ENCODE measurements at places on chromosomes 12 and 14.

GRCh38 chr14:33504246-33505099, 446.4 kb downstream of the EGLN3 start:
- no peak for DNase-seq

DNA sequence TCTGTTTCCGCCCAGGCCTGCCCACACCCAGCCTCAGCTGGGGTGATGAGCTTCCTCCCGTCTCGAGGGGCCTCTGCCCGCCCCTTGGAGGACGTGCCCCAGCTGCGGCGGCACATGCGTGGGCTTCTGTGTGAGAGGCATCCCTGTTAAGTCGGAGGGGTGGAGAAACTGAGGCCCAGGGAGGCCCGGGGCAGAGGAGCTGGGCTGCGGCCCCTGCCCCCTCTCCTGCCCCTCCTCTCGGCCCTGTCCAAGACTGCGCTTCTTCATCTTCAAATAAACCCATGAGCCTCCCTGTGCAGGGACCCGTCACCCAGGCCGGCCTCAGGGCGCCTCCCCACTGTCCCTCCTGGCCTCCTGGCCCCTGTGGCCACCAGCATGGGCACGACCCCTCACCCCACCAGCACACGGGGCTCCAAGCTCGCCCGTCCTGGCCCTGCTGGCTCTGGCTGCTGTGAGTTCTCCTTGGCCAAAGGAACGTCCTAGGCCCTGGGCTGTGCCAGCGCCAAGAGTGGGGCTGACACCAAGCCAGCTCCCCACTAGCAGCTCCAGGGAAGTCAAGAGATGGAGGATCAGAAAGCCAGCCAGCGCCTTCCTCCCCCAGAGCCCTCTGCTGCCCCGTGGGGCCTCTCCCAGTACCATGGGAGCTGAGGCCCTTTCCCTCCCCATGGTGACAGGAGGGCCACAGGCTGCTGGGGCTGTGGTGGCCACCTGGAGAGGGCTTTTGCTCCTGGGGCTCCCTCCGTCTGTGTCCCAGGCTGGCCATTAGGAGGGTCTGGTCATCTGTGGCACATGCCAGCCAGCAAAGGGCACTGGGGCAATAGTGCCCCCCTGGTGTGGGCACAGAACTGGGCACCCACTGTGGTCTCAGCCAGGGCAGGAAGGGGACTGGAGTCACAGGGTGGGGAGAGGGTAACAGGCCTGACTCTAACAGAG, 180.4 kb downstream of the KIF26A start:
- DNase-seq: no peak

DNA sequence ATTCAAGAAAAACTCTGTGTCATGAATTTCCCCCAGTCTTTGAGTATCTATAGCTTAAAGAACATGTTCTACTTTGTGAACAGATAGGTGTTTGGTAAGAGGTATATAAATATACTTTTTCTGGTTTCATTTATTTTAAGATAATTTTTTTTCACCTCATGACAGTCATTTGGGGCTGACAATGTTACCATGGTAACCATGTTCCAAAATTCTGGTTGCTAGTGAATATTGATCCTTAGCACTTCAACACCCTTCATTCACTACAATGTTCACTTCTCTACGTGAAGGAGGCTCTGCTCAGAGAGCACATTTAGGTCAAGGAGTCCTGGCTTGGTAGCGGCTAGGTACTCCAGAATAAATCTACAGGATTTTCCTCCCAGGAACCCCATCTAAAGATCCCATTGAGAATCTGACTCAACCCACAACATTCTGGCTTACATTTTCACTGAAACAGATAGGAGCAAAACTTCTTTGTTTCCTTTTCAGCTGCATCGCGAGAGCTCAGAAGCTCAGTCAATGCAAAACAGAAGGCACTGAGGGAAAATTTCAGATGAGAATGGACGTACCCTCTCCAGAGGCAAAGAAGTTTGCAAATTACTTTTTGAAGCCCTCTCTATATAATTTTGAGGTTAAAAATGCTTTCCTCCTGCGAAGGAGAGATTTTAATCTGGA, 93.6 kb downstream of the ARF6 start:
- no peak for DNase-seq

DNA sequence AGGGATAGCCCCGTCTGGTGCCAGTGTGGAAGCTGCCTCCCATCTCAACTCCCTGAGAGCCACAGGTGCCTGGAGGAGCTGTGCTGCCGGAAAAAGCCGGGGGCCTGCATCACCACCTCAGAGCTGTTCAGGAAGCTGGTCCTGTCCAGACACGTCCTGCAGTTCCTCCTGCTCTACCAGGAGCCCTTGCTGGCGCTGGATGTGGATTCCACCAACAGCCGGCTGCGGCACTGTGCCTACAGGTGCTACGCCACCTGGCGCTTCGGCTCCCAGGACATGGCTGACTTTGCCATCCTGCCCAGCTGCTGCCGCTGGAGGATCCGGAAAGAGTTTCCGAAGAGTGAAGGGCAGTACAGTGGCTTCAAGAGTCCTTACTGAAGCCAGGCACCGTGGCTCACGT, 25.5 kb upstream of the P2RX4 start:
- DNase-seq: no peak

DNA sequence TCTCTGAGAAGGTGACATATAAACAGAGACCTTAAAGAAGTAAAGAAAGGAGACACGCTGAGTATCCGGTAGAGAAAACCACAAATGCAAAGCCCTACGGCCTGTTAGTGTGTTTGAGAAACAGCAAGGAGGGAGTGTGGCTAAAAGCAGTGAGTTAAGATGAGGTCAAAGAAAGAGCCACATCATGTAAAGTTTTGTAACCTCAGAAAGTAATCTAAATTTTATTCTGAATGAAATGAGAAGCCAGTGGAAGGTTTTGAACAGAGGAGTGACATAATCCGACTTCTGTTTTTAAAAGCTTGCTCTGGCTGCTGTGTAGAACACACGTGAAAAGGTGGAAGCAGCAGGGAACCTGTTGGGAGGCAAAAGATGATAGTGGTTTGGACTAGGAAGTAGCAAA, 32.6 kb downstream of the PPP2R5E start:
- no peak for DNase-seq

GRCh38 chr12:47077206-47078085, 2.0 kb upstream of the PCED1B start:
- DNase-seq: no peak

DNA sequence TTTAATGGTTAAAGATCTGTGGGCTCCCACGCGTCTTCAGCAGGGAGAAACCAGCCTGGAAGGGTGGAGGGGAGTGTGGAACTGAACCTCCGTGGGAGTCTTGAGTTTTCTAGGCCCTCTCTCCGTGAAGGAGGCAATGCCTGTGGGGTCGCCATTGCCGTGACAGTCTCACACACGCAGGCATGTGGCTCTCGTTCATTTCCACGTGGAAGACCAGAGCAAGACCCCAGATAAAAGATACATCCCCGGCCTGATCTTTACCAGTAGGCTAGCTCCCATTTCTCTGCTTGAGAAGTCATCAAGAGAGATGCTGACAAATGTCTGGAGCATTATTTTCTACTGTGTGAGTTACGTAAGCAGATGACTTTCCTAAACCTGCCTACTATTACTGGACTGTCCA, 491.7 kb upstream of the LMO3 start:
- DNase-seq: no peak

GRCh38 chr12:110171636-110172035, 47.5 kb downstream of the IFT81 start:
- DNase-seq: no peak

DNA sequence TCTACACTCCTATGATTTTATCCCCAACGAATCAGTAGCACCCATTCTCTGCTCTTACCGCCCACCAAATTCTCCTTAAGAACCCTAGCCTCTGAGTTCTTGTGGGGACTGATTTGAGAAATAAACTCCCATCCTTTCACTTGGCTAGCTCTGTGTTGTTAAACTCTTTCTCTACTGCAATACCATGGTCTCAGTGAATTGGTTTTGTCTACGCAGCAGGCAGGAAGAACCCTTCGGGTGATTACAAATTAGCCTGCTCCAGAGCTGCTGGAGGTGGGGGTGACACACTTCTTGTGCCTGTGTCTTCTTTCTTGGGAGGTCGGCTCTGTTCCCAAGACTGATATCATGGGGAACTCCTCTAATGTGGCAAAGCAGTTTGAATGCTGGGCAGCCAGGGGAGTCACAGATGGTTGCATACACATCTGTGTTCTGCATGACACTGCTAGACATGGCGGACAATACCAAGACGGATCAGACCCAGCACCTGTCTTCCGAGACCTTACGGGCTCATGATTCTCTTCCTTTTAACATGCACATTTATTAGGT, 1.6 kb upstream of the C1S start:
- DNase-seq: no peak

- DNase-seq: no peak
Observed at GRCh38 chr14:38989922-38990546, 113.0 kb downstream of the SEC23A start.

DNA sequence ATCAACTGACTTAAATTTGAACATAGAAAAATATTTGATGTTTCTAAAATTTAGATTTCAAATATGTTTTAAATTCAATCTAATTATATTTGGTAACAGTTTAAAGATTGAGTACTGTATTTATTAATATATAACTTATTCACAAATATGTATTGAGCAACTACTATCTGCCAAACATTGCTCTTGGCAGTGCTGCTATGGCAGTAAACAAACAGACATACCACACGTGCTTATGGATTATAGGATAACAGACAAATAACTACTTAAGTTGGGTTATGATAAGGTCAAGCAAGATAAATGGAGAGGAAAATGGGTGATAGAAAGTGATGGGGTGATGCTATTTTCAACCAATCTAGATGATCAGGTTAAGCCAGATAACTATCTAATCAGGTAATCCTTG, 538.1 kb downstream of the C12orf50 start:
- no peak for DNase-seq

- DNase-seq: no peak
Observed at GRCh38 chr12:58412461-58413060, 471.2 kb downstream of the ATP23 start.

DNA sequence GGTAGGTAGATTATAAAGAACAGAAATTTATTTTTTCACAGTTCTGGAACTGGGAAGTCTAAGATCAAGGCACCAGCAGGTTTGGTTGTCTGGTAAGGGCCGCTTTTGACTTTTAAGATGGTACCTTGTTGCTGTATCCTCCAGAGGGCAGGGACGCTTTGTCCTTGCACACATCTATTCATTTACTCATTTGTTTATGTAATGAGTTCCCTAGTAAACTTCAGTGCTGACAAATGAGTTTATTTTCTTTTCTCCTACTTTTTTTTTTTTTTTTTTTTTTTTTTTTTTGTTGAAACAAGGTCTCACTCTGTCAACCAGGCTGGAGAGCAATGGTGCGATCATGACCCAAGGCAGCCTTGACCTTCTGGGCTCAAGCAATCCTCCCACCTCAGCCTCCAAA, 195.7 kb downstream of the FBXL14 start:
- no peak for DNase-seq

DNA sequence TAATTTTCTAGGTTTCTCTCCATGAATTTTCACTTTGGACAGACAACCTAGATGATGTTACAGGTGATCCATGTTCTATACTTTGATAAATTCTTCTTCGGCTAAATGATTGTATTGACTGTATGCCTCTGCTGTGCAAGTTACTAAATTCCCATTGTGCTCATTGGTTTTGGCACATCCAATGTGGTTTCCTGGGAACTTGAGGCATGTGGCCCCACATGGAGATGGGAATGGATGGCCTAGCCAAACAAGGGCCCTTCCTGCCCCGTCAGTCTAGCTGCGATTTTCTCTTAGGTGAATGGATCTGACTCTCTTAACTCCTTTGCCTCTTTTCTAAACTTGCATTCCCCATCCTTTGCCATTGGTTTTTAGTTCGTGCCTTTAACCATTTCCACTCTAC, 186.2 kb downstream of the PELI2 start:
- DNase-seq: no peak

- no peak for DNase-seq
Observed at GRCh38 chr14:45553981-45554380, 301.0 kb upstream of the MIS18BP1 start.

DNA sequence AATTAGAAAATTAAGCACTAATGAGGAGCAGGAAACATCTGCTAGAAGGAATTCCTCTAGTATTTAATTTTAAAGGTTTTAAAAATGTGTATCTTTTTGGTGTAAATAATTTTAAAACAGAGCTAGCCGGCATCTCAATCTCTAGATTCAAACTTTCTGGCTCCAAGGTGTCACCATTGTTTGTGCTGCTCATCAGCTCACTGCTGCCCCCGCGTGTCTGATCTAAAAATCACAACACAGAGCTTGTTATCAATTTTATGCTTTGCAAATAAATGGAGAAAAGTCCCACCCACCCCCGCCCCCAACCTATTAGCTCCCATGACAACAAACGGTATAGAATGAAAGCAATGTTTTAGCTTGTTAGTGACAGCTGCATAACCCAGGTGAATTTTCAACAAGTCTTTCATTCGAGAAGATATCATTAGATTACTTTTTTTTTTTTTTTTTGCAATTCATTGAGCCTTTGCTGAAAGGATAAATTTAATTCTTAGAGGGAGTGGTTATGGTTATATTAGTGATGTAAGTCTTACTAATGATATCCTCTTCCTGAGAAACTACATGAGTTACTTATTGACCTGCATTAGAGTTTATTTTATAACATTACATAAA, 11.3 kb upstream of the ABHD12B start:
- DNase-seq: peak; percentile 81

DNA sequence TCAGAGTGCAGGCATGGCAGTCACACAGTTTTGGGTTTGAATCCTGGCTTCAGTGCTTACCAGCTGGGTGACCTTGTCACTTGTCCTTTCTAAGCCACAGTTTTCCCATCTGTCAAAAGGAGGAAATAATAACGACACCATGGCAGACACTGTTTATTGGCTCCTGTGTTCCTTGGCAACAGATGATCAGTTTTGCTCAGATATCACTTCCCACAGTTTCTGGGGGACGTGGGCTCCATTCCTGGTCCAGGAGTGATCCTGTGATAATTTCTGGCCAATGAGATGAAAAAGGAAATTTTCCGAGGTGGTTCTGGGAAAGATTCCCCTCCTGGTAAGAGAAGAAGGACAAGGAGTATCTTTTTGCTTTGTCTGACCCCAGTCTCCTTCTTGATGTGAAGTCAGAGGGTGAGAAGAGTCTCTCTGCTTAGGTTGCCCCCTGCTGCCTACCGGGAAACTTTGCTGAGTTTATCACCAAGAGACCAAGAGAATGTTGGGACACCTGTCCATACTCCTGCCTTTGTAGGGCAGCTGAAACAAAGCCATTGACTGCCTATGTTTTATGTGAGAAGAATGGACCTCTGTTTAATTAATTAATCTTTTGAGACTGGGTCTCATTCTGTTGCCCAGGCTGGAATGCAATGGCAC, 178.9 kb upstream of the NRXN3 start:
- no peak for DNase-seq

GRCh38 chr12:50742776-50743175, 21.1 kb upstream of the ATF1 start:
- no peak for DNase-seq

DNA sequence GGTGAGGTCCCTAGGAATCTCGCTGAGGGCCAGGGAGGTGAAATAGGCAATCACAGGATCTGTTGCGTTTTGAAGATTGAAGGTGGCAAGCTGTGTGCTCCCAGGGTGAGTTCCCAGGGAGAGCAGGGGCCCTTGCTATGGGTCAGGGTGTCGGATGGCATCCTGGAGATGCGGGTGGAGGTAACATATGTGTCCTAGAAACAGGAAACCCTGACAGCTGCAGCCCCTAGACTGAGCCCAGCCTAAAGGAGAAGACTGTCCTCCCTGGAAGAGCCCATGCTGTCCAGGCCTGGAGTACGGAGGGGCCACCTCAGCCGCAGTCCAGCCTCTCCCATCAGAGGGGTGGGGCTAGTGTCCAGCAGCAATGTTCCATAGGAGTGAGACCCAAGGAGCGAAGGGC, 194.2 kb downstream of the NTF3 start:
- no peak for DNase-seq
